ENCODE measurements at places on chromosomes 7 and 10.
A peak's percentile ranks its signal among the peaks of the same experiment; 100 is the strongest.

DNA sequence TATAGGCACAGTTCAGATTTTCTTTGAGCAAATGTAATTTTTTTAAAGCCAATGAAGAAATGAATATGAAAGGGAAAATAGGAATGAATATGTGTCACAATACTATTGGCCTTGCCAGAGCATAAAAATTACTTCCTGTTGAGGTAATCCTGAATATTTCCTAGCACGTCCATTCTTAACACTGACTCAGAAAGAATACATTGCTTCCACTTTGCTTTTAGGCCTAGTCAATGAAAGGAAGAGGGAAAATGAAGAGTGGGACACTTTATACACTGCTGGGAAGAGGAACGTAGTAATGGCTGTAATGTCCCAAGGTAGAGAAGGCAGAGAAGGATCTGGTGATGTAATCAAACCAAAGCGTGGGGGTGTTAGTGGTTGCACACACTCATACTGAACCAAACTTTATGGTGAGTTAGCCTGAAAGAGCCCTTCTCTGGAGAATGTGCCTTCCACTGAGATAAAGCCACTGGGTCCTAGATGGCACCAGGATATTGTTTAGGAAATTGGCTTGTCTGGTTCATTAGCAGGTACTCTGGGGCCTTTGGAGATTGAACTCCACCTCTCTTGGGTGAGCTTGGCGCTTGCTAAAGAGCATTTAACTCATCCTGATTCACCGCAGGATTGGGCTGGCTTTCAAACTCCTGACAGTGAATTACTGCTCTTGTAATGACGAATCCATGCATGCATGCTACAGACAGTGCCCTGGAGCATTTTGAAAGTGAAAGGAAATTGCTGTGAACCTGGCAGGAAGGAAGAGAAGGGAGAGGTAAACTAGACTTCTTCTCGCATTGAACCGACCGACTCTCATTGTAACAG, 254.9 kb downstream of the KIAA1217 start:
- DNase-seq, result no peak

DNA sequence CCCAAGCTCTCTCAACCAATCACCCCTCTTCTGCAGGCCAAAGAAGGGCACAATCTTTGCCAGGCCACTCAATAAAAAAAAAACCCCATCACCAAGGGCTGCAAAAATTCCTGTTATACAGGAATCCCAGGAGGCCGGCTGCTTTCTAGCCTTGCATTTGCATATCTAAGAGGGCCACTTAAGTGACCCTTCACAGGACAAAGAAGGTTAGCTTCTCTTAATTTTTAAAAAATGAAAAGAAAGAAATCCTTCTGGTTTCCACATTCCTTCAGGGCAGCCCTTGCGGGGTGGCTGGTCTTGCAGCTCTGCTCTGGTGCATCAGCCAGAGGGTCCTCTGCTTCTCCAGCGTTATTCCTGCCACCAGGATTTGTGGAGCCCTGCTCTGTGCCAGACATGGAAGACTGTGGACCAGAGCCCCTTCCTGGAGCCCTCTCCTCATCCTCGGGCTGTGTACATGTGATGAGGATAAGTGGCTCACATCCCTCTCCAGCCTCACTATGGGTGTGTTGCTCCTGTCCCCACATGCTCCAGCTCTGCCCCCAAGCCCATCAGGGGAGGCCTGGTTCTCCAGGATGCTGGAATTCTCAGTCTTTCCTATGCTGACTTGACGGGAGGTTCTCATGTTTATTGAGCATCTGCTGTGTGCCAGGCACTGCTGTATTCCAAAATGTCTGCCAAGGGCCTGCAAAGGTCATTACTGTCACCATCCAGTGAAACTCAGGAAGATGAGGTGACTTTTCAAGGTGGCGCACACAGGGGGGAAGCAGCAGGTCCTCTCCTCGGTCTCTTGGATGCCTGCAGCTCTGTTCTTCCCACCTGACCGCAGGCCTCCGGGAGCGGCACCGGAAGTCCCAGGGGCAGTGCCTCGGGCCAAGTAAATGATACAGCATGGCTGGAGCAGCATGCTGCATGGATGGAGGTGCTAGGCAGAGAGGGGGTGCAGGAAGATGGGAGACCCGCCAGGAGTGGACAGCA, 67.7 kb downstream of the ARHGAP22 start:
- DNase-seq, result peak; percentile 19

- no peak for DNase-seq
These were observed 4.7 kb downstream of the ZNF488 start for GRCh38 chr10:47379445-47379785.

DNA sequence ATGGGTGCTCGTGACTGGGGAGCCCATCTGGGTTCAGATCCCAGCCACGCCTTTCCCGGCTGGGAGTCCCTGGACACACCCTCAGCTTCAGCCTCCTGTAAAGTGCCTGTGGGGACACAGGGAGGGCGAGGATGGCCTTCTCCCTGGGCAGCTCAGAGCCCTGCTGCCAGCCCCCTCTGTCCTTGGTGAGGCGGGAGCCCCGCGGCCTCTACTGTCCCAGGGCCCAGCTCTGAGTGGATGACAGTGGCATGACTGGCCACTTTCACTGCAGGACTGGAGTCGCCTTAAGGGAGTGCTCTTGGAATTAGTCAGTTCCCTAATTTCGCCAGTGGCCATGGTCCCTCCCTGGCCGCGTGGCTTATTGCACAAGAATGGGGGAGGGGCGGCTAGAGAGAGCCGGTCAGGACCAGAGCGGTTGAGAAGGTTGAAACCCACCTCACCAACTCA, 4.6 kb downstream of the BRI3 start:
- DNase-seq, result peak; percentile 64

DNA sequence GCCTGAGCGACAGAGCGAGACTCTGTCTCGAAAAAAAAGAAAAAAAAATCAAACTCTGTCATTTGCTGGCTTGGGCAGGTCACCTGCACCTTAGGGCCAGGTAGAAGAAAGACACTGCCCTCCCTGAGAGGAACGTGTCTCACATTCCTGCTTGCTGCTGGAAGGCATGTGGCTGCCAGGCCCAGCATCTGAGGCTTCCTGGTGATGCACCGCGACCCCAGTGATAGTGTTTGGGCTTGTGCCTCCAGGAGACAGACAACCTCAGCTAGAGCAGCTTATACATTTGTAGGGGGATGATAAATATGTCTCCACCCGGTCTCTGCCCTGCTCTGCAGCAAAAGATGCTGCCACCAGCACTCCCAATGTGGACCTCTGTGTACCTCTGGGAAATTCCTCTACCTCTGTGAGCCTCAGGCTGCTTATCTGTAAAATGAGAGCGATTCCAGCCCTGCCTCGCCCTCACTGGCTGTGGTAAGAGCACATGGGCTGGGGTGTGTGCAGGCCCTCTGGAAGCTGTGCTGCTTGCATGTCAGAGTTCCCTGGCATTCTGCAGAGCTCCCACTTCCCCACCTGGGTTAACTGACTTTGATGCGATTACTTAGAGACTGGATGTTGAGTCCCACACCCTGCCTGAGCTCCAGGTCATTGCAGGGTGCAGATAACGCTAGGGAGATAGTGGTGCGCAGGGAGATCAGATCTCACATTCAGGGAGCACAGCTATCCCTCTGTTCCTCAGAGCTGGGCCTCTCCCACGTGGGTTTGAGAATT, 19.9 kb downstream of the SLC29A3 start:
- DNase-seq, result no peak

DNA sequence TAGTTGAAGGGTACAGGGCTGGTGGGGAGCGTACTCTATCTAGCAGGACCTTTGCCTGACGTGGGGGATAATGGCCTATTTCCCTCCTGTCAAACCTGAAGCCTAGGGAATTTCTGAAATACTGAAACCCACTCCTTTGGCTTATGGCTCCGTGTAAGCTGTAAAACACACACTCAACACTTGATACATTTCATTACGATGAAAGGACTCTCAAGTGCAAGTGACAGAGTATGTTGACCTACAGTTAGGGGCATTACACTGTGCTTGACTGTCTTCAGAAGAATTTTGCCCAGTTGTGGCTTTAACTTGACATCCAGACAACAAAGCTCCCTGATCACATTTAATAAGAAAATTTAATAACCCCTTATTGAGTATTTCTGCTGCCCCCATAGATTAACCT, 194.3 kb downstream of the BAMBI start:
- DNase-seq, result no peak

GRCh38 chr10:117960345-117960935, 86.3 kb downstream of the RAB11FIP2 start:
- DNase-seq, result no peak

GRCh38 chr7:13633857-13634256, 355.6 kb downstream of the ETV1 start:
- no peak for DNase-seq

- DNase-seq, result no peak
These were observed 15.5 kb upstream of the PTPRN2 start for GRCh38 chr7:158602905-158603772.

GRCh38 chr7:7185371-7185989, 3.1 kb downstream of the C1GALT1 start:
- no peak for DNase-seq

DNA sequence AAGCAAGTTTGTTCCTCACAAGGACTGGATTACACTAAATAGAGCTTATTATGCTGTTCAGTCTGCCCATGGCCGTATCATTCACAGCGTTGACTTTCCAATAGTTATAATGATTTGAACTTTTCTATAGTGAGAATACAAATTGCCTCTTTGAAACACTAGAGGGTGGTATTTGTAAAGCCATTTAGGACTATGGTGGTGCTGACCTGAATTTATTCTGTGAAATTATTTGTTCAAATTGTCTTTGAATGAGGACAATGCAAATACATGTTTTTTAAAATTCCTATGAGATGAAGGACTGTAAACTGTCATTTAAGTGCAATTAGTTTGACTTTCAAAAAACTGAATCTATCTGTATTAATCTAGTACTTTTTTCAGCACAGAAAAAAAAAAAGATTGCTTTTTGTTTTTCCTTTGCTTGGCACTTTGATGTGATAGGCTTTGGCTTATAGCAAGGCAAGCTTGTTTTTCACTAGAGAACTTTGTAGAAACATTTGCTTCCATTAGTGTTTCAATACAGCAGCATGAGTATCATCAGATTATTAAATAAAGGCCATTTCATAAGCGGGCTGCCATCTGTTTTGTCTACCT, 122.7 kb upstream of the TMEM229A start:
- no peak for DNase-seq

DNA sequence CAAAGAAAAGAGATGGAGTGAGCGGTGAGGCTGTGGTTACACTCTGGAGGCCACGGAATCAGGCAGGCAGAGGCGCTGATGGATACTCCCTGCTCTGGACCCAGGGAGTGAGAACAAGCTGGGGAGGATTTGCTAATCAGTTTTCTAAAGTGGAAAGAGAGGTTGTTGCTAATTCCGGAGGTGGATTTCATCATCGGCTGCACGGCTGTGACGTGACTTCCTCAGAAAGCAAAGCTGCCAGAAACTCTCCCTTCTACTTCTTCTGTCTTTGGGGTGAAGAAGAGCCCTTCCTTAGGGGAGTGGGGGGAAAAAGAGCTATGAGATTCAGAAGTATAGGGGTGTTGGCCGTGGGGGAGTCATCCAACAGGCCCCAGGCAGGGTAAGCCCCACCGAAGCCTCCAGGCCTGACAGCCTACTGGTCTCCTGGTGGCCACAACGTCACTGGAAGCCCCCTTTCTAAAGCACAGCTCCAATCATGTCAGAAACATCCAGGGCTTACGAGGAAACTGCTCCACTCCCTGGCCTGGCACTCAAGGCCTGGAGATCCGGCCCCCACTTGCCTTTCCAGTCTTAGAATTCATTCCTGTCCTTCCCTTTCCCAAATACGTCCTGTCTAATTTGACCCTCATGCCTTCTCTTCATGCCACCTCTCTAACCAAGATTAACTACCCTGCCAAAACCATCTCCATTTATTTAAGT, 114.5 kb downstream of the HIP1 start:
- no peak for DNase-seq

GRCh38 chr7:121302214-121302745, 26.5 kb upstream of the WNT16 start:
- DNase-seq, result no peak

DNA sequence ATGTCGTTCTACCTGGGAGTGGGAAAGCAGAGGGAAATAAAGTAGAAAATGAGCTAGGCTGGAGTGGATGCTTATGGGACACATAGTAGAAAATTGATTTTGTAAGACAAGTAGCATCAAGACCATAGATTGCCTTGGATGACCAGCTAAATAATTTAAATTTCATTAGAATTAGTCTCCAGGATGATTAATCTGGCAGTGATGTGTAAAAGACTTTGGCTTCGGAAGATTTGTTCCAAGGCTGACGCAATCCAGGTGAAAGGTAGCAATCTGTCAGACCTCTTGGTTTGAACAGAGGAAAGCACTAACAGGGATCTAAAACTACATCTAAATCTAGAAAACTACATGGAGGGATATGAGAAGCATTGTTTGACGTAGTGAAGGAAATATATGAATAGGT, 236.5 kb downstream of the ARL4A start:
- no peak for DNase-seq

DNA sequence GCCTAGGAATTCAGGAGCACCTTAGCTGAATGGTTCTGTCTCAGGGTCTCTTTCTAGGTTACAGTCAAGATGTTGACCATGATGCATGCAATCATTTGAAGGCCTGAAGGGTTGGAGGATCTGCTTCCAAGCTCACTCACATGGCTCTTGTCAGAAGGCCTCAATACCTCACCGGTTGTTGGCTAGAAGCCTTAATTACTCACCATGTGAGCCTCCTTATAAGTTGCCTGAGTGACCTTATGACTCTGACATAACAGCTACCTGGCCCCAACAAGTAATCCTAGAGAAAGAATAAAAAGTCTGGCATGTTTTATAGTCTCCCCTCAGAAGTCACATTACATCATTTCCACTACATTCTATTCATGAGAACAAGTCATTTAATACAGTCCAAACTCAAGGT, 3.4 kb upstream of the C1GALT1 start:
- no peak for DNase-seq

DNA sequence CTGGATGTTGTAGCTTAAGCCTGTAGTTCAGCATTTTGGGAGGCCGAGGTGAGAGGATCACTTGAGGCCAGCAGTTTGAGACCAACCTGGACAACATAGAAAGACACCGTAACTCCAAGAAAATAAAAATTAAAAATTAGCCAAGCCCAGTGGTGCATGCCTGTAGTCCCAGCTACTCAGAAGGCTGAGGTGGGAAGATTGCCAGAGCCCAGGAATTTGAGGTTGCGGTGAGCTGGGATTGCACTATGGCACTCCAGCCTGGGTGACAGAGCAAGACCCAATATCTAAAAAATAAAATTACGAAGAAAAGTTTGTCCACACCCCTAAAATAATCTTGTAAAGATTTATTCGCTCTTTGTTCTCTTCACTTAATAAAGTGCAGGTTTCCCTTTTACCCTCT, 951.0 kb downstream of the TYW1 start:
- DNase-seq, result no peak

- DNase-seq, result no peak
These were observed 161.7 kb upstream of the BMPER start for GRCh38 chr7:33743594-33743993.

DNA sequence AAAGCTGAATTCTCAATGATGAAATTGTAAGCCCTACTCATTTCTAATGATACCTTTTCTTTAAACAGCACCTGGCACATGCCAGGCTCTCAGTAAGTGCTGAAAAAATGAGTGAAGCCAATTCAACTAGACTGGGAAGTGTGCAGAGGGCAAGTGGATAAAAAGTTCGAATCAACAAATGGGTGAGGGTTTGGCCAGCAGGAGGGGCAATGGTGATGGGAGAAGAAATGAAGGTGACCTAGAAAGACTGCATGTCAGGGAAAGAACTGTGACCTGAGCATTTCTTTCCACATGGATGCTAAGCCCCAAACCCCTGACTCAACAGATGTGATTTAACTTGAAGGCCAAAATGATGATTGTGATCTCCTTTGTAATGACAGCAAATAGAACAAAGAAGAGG, 54.6 kb downstream of the DKK1 start:
- DNase-seq, result no peak

- no peak for DNase-seq
These were observed 5.4 kb downstream of the PDIA4 start for GRCh38 chr7:149022756-149023360.

- DNase-seq, result no peak
These were observed 642 bp upstream of the PRKG1 start for GRCh38 chr10:51073453-51074237.
